Activated T-cell treated with anti-CD3 and anti-CD28 coated beads for 1 hour (primary cell): ENCODE measurements at places on chromosomes 3 and 15.

DNA sequence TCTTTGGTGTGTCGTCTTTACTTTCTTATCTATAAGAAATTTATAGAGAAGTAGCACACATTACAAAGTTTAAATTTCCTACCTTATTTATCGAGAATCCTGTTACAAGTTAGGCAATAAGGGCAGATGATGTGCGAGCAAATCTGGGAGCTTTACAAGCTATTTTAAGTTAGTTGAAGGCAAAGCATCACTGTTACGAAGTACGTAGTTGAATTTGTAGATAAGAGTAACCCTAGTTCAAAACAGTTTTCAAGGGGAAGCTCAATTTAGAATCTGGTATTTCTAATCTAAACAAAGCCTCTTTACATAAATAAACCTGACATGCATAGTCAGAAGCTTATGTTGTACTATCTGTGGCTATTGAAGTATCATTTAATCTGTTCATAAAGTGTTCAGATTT is 8.4 kb downstream of the KBTBD8 start:
- no peak for DNase-seq

DNA sequence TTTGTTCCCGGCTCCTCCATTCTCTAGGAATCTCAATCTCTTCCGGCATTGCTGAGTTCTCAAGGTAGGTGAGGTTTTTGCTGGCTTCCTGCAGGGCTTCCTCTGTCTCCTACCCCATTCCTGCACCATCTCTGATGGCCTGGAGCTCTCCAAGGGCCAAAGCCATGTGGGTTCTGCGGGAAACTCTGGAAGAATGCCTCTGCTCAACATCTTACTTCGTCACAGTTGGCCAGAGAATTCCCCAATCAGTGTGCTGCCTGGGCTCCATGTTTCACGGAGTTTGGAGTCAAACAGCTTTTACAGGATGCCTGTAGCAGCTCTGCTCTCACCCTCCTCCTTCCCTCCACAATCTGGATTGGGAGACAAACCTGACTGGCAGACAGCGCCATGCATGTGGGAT is 253.9 kb upstream of the HES1 start:
- DNase-seq, result no peak

- no peak for DNase-seq
Measured at GRCh38 chr15:96606617-96607016, 276.1 kb downstream of the NR2F2 start.

DNA sequence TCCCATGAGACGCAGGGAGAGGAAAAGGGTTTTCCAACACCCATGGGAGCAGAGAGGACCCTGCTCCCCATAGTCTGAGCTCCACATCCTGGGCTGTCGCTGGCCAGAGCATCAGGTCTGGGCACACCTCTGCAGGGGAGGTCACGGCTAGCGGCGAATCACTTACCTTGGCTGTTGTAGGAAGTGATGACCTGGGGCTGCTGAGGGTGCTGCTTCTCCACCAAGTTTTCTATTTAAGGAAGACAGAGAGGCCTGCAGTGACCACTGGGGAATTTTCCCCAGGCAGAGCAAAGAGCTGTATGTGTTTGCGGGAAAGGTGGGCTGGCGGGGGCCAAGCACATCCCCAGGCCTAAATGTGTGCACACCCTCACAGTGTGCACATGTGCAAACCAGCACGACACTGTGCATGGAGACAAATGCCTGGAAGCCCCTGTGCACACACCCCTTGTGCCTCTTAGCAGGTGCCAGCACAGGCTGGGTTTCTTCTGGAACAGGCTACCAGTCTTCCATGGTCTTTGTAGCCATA is 7.6 kb downstream of the KY start:
- DNase-seq, result no peak

DNA sequence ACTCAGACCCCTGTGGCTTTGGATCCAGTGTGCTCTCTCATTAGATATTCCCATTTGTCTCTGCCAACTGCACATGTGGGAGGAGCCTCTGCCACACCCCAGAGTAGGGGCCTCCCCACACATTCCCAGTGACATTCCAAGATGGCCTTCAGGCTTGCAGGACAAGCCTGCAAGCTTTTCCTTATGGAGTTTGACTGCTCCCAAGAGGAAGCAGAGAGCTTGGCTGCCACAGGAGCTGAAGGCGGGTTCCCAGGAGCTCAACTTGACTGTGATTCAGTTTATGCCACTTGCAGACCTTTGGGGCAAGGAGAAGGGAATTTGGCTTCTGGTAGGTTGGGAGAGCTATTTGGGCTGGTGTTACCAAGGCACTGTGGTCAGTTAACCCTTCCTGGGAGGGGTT is 22.5 kb upstream of the EPHB1 start:
- DNase-seq, result no peak

DNA sequence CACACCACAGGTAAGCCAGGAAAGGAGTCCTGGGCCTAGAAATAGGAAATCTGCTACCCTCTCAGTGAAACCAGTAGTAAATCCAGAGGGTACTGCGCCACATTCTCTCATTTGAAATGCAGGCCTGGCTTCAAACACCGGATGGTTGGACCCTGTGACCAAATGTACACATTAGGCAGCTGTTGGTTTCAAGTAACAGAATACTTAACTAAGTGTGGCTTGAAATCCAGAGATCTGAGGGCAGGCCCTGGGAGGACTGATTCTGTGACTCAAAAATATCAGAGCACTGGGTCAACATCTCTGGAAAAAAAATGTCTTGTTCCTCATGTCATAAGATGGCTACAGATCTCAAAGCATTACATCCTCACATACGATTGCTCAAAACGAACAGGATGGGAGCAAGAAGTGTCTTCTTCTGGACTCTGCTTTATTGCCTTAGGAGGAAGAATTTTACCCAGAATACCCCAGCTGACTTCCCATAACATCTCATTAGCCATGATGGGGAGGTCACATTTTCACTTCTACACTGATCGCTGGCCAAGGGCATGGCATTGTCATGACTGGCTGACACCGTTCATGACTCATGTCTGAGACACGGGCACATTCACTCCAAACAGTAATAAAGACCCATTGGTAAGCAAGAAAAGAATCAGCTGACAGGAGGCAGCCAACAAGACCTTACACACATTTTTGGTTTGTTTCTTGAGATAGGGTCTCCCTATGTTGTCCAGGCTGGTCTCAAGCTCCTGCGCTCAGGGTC is 166.0 kb downstream of the ARRDC4 start:
- no peak for DNase-seq

- no peak for DNase-seq
Measured at GRCh38 chr3:60142009-60142408, 1092.2 kb upstream of the CFAP20DC start.

GRCh38 chr3:76096036-76096435 is 310.7 kb upstream of the ZNF717 start:
- no peak for DNase-seq

DNA sequence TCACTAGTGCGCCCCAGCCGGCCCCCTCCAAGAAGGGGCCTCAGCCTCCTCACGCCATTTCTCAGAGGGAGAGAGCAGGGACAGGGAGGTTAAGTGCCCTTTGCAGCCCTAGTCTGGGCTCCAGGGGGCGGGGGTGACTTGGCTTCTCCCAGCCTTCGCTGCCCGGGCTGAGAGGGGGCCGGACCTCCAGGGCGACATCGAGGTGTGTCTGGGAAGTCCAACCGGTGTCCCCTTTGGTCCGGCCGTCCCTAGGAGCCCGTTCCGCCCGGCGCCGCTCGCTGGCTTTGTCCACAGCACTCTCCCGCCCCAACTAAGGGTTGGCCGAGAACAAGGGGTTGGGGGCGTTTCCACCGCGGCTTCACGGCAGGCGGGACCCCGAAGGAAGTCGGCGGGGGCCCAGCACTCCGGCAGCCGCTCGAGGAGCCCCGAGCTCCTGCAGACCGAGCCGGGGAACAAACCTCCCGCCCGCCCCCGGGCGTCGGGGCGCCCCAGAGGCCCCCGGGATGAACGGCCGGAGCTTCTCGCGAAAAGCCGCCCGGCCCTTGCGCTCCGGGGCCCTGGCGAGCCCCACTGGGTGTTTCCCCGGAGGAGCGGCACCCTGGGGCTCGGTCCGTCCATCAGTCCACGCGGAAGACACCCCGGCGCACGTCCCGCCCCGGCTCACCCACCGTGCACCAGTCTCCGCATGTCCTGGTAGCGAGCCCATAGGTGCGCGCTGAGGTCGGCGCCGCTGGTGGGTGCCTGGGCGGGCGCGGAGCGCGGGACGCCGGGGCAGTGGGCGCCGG is 627 bp downstream of the NT5DC2 start:
- DNase-seq, result no peak

GRCh38 chr3:130901463-130902204 is 7.8 kb downstream of the ATP2C1 start:
- DNase-seq, result no peak
